ENCODE measurements at places on chromosomes 12 and 14.
A peak's percentile ranks its signal among the peaks of the same experiment; 100 is the strongest.

- no peak for DNase-seq
Measured at GRCh38 chr12:54419088-54419887, at the start of gene ITGA5. Gene ITGA5 (minus strand): TSS chr12:54419266. CDS start chr12:54419198, 68 bp downstream.

GRCh38 chr14:22841311-22841710, 4.9 kb downstream of the MMP14 start:
- DNase-seq: no peak

DNA sequence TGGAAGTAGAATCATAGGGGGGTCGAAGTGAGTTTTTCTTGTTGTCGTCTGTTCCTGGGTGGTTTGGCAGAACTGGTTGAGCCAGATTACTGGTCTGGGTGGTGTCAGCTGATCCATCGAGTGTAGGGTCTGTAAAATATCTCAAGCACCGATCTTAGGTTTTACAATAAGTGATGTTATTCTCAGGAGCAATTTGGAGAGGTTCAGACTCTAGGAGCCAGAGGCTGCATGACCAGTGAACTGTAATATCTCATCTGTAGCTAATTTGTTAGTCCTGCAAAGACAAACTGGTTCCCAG, 9.7 kb upstream of the SERPINA1 start:
- DNase-seq: no peak

DNA sequence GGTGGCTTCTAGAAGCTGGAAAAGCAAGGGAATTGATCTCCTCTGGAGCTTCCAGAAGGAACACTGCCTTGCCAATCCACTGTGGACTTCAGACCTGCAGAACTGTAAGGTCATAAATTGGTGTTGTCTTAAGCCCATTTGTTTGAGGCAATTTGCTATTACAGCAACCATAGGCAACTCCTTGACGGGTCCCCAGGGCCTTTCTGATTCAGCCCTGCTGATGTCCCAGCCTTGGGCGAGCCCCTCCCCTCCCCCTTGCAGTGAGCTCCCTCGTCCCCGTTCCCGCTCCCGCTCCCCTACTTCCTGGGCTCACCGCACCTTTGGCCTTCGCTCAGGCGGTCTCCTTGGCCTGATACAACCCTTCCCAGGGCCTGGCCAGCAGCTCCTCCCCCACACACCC, 18.9 kb upstream of the DIO3 start:
- no peak for DNase-seq

GRCh38 chr14:51479584-51480325, 172.0 kb upstream of the FRMD6 start:
- DNase-seq: peak; percentile 23

Data from kidney epithelial cell (primary cell).